ENCODE measurements at places on chromosomes 3 and 15. TPM values are rescaled to one million over a fixed set of nuclear protein-coding genes. Genes with fewer than 3 reads are reported as not detected.
A peak's percentile ranks its signal among the peaks of the same experiment; 100 is the strongest.

GRCh38 chr15:88487796-88488523, 20.5 kb downstream of the MRPS11 start:
- DNase-seq = no peak

DNA sequence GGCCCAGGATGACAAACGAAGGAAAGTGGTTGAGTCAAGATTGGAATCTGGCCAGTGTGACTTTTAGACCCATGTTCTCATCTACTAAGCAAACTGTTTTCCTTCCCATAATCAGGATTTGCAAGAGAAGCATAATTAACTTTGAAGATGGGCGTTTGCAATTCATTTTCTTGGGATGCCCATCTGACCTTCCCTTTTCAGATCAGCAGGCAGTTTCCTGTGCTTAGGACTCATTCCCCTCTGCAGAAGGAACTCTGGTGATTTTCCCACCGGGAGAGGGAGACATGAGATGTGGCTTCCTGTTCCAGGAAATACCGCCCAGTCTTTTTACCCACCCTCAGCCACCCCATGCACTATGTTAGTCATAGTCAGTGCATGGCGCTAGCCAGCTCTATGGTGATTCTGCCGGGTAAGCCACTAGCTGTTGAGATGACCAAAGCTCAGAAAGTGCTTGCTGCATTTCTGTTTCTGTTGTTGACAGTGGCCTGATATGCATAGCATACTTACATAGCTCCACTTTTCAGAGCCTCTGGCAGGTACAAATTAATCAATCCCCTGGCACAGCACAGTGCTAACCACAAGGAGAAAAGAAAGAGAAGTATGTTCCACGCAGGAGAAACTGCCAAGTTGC, 129.4 kb downstream of the VGLL4 start:
- DNase-seq = peak; percentile 86

DNA sequence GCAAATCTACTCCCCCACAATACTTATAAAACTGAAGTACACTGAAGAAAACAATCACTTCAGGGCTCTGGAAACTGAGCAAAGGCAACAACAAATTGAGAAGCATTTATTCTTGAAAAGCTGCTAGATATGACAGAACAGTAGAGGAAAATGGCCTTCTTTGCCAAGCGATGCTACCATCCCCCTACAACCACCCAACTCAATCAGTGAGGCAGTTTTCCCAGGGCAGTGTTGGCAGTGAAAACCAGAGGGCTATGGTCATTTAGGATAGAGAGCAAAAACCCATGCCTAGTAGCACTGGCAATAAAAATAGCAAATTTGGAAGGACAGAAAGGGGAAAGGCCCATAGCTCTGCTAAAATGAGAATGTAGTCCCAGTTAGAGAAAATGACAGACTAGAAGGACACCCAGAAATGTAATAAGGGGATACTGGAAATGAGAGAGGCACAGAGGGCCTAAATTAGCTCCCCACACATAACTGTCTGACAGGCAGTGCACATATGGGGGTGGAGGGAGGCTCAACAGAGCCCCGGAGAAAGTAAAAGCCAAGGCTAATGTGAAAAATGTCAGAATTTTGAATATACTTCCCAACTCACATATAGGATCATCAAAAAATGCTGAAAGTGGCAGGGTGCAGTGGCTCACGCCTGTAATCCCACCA, 143.5 kb downstream of the GSK3B start:
- DNase-seq = no peak

DNA sequence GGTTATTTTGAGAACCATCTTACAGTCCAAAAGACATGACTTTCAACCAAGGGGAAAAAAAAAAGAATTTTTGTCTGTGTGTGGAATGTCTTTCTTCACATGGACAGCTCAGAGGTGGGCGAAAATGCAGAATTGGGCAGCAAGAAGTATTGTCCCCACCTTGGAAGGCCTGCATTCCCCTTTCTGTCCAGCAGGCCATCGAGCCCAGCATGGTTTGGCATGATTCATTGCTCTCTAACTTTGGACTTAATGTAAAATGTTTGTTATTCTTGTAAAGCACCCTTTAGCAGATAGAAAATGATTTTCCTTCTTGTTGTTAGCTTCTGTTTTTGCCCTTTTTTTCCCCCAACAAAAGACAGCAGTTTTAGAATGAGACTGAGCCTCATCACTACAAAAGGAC, 12.4 kb downstream of the MYO1E start:
- no peak for DNase-seq

- DNase-seq = no peak
Observed at GRCh38 chr15:20361091-20361490, 180.5 kb downstream of the GOLGA6L6 start.

DNA sequence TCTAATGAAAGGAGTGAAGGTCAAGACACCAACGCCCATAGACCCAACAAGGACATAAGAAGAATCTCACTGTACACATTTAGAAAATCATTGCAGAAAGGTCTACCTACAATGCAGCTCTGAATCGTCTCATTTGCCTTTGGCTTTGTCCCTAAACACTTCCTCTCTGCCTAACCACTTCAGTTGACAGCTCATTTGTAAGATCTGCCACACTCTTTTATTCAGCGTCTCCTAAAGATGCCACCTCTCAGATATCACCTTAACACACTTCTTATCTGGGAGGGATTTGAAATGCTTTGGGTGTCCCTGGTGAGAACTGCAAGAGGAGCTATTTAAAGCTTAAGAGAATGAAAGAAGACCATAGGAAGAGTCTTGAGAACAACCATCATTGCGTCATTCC, 38.7 kb downstream of the RAB27A start:
- no peak for DNase-seq

DNA sequence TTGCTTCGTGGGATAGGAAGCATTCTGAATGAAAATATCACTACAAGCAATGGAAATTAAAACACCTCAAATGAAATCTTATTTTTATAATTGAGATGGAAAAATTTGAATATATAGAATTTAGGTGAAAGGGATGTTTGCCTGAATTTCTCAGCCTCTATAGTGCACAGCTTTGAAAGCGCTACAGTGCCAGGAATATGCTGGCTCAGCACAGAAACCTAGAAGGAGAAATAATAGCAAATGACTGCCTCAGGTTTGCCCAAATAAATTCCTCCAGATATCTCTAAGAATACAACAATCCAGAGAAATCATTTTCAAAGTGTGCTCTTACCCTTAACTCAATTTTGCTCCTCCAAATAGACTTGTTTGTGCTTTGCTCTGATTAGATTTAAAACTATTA, 141.1 kb upstream of the ZNF385D start:
- DNase-seq = no peak

DNA sequence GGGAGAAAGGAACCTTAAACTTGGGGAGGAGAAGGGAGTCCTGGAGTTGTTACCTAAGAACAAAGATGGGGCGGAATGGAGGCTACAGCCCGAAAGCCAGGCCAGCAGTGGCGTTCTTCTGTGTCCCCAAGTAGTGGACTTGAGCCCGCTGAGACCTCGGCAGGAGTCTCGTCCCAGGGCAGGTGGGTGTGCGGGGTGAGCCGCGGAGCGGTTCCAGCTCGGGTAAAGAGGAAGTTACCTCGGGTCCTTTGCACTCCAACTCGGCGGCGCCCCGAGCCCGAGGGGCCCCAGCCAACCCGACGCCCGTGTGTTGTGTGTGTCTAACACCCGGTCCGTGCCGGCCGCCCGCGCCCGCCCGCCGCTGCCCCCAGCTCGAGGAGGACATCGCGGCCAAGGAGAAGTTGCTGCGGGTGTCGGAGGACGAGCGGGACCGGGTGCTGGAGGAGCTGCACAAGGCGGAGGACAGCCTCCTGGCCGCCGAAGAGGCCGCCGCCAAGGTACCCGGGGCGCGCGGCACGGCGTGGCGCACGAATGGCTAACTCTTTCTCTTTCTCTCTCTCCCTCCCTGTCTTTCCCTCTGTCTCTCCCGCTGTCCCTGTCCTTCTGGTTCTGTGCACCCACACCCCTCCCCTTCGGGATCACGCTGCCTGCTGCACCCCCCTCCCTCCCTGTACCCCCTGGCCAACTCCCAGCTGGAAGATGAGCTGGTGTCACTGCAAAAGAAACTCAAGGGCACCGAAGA, 959 bp downstream of the TPM1 start:
- peak; percentile 71 for DNase-seq

GRCh38 chr3:151890721-151891141, 17.3 kb downstream of the SUCNR1 start:
- peak; percentile 35 for DNase-seq

GRCh38 chr3:71721002-71721401, 4.2 kb downstream of the EIF4E3 start:
- no peak for DNase-seq

Gene KLHL40
- 67.1 TPM for total RNA-seq

Gene ALS2CL
- total RNA-seq = 15.0 TPM

Measured in myocyte (in vitro differentiated cells).